Cortex of kidney (tissue), 1 donor: ENCODE measurements at places on chromosomes 12 and 14.

DNA sequence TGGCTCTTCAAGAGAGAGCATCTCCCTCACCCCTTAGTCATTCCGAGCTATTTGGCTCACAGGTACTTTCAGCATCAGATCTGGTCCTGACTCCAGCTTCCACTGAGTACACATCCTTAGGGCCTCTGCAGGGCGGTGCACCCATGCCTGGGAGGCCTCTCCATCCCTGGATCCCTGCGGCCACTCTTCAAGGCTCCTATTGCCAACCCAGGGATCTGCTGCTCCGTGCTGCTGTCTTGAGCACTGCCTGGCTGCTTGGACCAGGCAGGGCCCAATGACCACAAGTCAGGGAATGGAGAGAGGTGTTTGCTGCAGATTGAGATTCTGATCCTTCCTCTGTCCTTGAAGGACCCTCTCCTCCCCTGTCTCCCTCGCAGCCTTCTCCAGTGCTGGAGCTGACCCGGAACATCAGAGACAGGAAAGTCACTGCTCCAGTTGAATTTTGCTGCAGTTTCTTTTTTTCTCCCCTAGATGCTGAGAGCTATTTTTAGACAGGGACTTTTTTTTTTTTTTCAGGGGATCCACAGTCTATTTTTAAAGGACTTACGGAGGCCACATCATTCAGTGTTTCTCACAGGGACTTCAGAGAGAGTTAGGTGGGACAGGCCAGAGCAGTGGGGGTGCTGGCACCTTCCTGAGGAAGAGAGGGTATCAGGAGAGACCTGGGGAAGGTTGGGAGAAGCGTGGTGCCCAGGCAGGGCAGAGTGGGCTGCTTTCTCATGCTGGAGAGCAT lies 50.1 kb upstream of the KCNA1 start:
- DNase-seq = no peak

DNA sequence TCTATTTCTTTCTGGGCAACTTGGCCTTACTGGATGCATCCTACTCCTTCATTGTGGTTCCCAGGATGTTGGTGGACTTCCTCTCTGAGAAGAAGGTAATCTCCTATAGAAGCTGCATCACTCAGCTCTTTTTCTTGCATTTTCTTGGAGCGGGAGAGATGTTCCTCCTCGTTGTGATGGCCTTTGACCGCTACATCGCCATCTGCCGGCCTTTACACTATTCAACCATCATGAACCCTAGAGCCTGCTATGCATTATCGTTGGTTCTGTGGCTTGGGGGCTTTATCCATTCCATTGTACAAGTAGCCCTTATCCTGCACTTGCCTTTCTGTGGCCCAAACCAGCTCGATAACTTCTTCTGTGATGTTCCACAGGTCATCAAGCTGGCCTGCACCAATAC lies 5.3 kb downstream of the OR4N5 start:
- DNase-seq = no peak

- DNase-seq = no peak
Observed at GRCh38 chr12:26359576-26359975, 164.2 kb downstream of the SSPN start.

GRCh38 chr12:22543246-22544037 lies 900 bp downstream of the C2CD5 start:
- DNase-seq = no peak

- DNase-seq = no peak
Observed at GRCh38 chr12:59115526-59115925, 195.2 kb upstream of the LRIG3 start.

- DNase-seq = no peak
Observed at GRCh38 chr14:21025371-21026273, 761 bp upstream of the NDRG2 start.

- no peak for DNase-seq
Observed at GRCh38 chr14:97200245-97200644, 403.1 kb downstream of the VRK1 start.

DNA sequence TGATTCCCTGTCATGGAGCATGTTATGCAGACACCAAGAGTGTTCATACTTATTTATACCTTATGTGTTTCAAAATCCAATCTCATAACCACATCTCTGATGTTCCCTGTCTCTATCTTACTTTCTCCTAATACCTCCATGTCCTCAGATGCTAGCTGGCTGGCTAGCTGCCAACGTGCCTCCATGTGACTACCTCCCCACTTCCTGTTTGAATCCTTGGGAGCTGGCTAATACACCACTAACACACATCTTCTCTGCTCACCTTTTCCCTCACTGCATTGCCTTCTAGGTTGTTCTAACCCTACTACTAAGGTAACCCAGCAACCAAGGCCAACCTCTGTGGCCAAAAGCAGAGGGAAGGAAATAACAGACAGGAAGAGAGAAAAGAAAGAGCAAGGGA lies 27.3 kb downstream of the TTC5 start:
- no peak for DNase-seq

DNA sequence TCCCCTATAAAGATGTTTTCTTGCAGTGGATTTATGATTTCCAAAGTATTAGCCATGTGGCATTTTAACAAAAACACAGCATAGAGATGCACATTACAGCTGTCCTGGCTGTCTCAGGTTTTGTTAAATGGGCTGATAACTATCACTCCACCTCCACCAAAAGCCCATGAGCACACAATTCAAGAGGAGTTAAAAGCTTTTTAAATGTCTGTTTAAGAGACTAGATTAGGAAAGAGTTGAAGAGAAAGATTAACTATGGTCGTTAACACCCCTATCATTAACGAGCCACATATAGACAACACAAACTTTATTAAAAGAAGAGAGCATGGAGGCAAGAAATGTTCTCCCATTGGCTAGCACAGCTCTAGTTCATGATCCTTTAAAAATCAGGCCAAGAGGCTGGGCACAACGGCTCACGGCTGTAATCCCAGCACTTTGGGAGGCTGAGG lies 14.5 kb downstream of the CBX5 start:
- DNase-seq = no peak

GRCh38 chr12:122458105-122459035 lies 35.9 kb upstream of the CLIP1 start:
- no peak for DNase-seq

GRCh38 chr12:67442347-67442841 lies 173.2 kb downstream of the CAND1 start:
- no peak for DNase-seq

GRCh38 chr12:1826867-1827705 lies 6.7 kb downstream of the LRTM2 start:
- DNase-seq = no peak

GRCh38 chr12:724194-724855 lies 28.1 kb upstream of the WNK1 start:
- no peak for DNase-seq

GRCh38 chr12:15536446-15536845 lies 214.1 kb downstream of the PTPRO start:
- no peak for DNase-seq

DNA sequence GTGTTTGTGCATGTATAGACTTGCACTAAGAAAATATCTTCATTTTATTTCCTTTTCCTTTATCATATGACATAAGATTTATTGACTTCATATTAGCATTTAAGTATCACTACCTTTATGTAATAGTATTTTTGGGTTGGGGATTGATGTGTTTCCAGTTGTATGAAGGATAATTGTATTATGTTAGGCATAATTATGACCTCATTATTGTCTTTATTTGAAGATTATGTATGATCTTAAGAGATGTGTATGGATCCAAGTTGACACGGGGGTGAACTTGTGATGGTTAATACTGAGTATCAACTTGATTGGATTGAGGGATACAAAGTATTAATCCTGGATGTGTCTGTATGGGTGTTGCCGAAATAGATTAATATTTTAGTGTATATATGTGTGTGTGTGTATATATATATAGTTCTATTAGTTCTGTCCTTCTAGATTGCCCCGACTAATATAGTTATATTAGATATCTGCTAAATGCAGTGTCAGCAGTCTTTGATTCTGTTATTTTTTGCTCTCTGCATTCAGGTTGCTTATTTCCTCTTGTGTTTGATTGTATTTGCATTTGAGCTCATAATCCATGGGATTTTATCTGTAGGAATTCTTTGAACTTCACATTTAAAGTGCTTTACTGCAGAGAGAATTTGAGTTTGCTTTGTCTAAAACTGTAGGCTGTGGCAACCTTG lies 211.0 kb downstream of the TMEM117 start:
- DNase-seq = no peak

GRCh38 chr14:64801800-64802199 lies 77.9 kb downstream of the SPTB start:
- DNase-seq = no peak

DNA sequence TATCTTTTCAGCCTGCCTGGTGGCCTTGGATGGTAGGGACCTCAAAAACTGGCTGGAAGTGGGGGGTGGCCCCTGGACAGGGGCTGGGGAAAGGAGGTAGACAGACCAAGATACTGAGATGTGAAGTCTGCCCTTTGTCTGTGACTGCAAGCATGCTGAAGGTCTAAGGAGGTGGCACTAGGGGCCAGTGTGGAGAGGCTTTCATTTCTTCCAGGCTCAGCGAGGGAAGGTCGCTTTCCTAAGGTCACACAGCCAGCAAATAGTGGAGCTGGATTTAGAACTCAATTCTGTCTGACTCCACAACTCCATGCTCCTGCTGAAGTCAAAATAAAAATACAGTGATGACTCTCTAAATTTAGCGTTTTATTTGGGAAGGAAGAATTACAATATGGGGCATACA lies 11.3 kb upstream of the PLBD2 start:
- no peak for DNase-seq

DNA sequence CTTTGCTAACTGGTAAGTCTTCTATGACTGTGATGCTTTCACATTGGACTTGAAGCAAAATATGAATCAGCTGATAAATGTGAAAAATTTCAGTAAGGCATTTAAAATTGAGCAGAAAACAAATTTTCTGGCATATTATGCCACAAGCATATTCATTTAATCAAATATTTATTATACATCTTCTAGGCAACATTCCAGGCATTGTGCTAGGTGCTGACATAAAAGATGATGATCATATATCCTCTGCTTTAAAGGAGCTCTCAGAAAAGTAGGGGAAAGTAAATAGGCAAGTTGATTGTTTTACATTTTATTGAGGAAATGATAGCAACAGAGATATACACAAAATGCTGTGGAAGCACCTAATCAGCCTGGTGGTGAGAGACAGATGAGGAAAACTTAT lies 248.9 kb downstream of the SLC16A7 start:
- no peak for DNase-seq

DNA sequence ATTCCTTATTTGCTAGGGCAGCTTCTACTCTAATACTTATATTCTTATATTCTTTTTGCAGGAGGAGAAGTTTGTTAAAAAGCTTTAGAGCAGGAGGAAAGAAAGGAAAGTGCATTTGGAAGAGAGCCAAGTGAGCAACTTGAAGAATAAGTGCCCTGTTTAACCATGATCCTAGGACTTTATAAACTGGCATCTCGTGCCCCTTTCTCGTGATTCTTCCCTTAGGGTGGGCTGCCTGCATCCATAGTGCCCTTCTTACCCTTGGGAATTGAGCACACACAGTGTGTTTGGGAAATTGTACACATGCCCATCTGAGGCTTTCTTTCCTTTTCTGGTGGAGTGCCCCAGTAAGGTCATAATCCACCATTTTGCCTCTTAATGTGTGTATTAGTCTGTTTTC lies 141.9 kb downstream of the NUBPL start:
- DNase-seq = no peak

DNA sequence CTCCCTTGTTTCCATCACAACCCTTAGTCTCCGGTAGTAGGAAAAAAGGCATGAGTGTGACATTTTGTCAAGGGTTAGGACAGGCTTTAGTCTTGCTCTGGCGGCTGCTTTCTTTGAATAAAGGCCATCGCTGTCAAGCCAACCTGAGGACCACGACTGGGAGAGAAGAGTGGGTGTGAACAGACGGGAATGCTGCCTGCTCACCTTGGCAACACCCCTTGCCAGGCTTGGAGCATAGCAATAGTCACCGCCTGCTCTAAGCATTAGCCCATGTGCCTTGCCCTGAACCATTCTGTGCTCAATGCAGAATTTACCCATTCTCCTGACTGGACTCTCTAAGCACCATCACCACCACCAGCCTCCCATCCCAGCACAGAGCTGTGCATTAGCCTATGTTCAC lies 36.2 kb downstream of the SPTB start:
- DNase-seq = no peak

- DNase-seq = no peak
Observed at GRCh38 chr12:80293759-80294158, 150.3 kb upstream of the PTPRQ start.

DNA sequence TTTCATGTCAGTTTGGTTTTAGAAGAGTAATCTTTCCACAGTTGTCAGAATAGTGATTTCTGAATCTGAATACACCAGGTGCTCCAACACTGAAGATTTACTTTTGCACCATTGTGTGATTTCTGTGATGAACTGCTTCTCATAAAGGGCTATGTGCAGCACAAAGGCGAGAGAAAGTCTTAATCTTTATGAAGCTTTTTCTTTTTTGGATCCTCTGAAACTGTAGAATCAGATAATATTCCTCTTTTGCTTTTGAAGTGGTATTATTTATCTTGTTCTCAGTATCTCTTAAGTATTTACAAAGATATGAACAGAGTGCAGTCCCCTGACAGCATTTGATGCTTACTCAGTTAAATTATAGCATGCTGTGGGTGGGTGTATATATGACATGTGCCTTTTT lies 207.8 kb downstream of the NAV3 start:
- no peak for DNase-seq

GRCh38 chr12:70338531-70338930 lies 27.6 kb upstream of the KCNMB4 start:
- no peak for DNase-seq

- no peak for DNase-seq
Observed at GRCh38 chr14:101088714-101089113, 185.2 kb upstream of the RTL1 start.

DNA sequence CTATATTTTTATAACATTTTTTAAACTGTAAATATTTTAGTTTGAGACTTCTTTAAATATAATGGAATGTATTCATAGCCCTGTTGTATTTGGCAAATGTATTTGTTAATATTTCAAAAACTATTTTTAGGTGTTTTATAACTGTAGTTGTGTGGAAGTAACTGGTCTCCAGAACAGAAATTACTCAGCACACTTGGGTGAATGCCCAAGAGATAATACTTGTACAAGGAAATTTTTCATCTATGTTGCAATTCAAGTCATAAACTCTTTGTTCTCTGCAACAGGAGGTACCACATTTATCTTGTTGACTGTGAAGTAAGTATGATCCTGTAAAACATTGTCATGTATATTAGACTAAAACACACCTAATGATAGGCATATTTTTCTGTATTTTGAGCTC lies 72.8 kb downstream of the SLCO1B3 start:
- DNase-seq = no peak

DNA sequence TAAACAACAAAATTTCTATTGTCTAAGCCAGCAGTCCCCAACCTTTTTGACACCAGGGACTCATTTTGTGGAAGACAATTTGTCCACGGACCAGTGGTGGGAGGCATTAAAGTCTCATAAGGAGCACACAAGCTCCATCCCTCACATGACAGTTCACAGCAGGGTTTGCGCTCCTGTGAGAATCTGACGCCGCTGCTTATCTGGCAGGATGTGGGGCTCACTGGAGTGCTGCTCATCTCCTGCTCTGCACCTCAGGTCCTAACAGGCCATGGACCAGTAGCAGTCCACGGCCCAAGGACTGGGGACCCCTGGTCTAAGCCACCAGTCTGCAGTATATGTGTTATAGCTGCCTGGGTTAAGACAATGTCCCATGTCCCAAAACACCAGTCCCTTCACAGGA lies 27.2 kb downstream of the VCPKMT start:
- DNase-seq = no peak

GRCh38 chr14:75513911-75514672 lies 8.2 kb upstream of the BATF start:
- DNase-seq = no peak

GRCh38 chr12:6936636-6937480 lies 6.8 kb upstream of the RNU7-1 start:
- no peak for DNase-seq
